ENCODE measurements at places on chromosomes 1 and 21.

DNA sequence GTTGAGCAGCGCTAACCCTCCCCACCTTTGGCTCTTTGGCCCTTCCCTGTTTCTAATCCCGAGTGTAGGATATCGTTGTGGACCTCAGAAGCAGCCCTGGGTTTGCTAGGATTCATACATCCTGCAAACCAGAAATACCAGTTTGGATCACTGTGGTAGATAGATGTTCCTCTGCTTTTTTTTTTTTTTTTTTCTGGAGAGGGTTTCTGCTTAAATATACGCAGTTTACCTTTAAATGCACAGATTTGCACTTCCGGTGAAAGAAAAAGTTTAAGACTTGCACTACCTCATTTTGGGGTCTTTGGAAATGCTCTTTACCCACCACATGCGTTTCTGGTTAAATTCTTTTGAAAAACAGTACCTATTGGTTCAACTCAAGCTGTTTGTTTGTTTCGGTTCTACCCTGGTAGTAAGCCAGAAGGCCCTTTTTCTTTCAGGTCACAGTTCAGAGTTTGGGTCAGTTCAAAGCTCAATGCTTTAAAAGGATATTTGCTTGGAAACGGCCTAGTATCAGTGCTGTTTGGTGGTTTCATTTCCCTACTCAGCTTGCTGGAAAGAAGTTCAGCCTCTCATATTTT lies 908 bp downstream of the DDI2 start:
- no peak for DNase-seq

GRCh38 chr1:228204958-228205357 lies 2.9 kb upstream of the OBSCN start:
- DNase-seq = no peak

DNA sequence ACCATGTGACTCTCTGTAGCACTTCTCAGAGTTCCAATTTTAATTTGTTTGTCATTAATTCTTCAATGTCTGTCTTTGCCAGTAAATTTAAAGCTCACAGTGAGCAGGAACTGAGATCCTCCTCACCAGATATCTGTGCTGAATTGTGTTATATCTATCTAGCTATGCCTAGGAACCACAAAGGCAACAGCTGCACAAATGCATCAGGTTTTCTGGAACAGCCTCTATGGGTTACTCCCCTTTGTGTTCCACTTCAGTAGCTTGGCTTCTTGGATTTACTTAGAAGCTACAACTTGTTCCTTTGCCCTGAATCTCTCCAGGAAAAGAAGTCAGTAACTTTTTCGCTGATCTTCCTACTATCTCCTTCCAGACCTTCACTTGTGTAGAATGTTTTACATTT lies 1237.8 kb upstream of the ADGRL4 start:
- no peak for DNase-seq

- DNase-seq = no peak
Observed at GRCh38 chr1:225651872-225652728, 823 bp downstream of the ENAH start.

GRCh38 chr21:44919913-44920693 lies 596 bp downstream of the ITGB2 start:
- no peak for DNase-seq

DNA sequence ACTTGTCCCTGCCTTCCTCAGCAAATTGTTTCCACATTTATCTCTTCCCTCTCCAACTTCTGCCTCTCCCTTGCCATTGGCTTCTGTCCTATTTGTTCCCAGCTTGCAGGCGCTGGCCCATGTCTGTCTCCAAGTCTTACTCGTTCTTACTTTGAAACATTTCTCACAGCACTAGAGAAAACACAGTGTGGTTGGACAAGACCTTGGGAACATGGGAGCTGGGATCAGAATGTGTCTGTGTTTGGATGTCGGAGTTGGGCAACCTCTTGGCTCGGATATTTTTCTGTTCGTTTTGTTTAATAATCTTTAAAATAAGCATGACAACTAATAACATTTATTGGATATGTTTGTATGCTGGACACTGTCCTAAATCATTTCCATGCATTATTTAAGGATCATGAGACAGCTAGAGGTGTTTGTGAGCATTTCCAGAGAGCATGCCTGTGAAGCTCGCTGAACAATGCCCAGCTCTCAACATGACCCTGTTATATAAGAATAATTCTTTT lies 5.9 kb upstream of the BRWD1 start:
- DNase-seq = no peak

DNA sequence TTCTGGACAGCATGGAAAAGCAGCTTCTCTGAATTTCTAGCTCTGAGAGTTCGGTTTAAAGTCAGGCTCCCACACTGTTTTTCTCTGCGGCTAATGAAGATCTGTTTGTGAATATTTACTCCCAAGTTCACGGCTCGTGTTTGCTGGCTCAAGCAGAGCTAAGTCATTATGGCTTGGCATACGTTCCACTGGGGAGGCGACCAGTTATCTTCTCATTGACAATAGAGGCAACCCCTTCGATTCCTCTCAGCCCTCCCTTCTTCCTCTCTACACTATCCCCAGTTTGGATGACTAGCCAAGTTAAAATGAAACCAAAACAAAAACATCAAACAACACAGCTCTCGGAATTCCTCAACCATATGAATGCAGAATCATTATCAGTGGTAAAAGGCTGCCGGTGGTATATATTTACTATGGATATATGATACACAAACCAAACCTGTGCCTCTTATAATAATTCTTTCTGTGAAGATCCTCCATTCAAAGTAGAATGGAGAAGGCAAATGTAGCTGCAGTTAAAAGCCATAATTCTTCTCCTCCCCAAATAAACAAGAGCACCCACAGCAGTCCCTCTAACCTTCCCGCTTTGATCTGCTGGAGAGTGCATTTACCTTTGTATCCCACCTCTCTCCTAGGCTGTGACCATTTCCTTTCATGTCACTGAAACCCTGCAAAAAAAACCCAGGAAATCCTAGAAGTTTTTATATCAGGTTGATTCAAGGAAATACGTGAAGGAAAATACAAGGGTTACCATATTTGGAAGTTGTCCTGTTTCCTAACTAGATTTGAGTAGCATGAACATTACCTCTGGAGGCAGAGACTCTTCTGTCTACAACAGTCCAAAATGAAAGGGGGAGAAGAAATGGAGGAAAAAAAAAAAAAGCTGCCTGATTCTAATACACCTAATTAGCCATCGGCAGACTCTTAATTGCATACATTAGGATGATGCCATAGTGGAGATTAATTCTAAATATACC lies 108.3 kb upstream of the USH2A start:
- DNase-seq = no peak

- DNase-seq = no peak
Observed at GRCh38 chr1:209202830-209203532, 380.5 kb upstream of the CAMK1G start.

DNA sequence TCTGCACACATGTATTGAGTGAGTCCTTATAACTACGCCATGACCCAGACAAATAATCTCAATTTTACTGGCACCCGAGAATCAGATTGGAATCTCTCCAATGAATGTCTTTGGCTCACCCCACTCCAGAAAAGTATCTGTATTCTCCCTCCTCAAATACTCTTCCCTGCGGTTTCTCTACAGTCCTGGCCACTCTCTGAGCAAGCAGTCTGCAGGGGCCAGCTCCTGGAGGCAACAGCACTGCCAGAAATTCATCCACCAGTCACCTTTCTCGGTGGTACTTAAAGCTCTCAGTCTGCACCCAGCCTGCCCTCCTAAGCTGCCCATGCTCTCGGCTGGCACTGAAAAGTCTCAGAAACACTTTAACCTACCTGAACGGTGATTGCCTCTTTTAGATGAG lies 16.1 kb upstream of the LYST start:
- DNase-seq = no peak

GRCh38 chr1:155978973-155979429 lies 654 bp upstream of the ARHGEF2 start:
- no peak for DNase-seq

DNA sequence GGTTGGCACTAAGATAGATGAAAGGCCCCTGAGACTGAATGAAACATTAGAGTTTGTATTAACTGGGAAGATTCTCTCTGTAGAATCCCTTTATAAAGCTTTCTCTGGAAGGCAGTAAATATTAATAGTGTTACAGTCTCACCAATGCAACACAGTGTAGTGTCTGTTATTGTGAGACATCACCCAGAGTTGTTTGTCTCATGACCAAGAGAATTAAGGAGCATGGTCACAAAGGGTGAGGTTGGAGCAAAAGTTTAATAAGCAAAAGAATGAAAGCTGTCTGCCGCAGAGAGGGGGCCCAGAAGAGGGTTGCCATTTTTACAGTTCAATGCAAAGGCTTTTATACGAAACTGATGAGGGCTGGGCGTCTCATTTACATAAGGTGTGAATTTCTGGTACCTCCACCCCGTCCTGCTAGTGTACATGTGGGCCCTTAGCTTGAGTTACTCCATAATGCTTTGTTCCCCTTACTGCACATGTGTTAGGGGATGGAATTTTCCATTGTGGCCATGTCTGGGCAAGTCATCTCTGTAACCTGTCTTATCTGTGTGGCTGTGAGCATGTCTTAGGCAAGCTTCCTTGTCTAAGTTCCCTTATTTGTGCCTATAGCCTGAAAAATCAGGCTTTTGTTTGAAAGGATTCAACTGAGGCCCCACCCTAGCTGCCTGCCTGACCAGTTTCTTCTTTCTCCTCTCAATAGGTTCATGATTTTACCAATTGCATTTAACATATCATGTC lies 184.1 kb downstream of the RASAL2 start:
- no peak for DNase-seq
